Stimulated activated CD8-positive, alpha-beta memory T cell treated with anti-CD3 and anti-CD28 coated beads, Interleukin-2, amount 100 ng/mL, for 1 hour (primary cell): ENCODE measurements at places on chromosomes 7 and 10.

- DNase-seq: no peak
Measured at GRCh38 chr10:95262763-95263518, 27.9 kb downstream of the PDLIM1 start.

- no peak for DNase-seq
Measured at GRCh38 chr7:374706-375311, 84.8 kb downstream of the FOXL3 start.

DNA sequence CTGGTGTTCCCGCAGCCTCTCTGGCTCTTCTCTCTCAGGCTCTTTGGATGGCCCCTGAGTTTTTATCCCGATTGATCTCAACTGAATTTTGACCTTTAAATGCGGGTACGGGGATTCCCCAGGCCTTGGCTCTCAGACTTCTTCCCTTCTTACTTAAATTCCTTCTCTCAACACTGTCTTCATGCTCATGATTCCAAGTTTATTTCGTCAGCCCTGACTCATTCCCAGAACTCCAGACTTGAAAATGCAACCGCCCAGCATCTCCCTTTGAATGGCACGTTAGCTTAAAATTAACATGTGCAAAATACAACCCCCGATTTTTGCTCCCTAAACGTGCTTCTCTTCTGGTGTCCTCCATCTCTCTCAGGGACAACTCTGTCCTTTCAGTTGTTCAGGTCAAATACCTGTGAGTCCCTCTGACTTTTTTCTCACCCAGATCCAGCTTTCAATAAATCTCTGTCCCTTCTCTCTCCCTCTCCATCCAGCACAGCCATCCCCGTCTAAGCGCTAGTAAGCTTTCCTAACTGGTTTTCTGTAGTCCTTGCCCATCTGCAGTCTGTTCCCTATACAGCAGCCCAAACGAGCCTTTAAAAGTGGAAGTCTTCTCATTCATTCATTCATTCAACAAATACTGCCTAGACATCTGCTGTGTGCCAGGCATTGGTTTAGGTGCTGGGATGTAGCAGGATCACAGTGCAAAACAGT is 7.1 kb downstream of the HECW1 start:
- DNase-seq: no peak

DNA sequence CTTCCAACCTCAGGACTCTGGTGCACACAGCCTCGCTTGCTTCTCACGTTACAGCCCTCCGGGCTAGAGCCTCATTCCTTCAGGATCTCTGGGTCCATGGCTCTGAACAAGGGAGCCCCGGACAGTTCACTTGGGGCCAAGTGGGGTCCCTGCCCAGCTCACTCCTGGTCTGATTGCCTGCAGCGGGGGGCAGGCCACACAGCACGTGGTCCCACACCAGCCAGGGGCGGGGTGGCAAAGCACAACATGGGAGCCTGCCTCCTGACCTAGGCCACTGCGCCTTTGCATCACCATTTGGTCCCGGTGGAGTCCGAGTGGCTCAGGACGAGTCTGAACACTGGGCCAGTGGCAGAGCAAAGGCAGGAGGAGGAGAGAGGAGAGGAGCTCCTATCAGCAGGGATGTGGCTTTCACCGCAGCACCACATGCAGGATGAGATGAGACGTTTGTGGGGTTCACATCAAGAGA is 13.4 kb upstream of the CRYGN start:
- no peak for DNase-seq

DNA sequence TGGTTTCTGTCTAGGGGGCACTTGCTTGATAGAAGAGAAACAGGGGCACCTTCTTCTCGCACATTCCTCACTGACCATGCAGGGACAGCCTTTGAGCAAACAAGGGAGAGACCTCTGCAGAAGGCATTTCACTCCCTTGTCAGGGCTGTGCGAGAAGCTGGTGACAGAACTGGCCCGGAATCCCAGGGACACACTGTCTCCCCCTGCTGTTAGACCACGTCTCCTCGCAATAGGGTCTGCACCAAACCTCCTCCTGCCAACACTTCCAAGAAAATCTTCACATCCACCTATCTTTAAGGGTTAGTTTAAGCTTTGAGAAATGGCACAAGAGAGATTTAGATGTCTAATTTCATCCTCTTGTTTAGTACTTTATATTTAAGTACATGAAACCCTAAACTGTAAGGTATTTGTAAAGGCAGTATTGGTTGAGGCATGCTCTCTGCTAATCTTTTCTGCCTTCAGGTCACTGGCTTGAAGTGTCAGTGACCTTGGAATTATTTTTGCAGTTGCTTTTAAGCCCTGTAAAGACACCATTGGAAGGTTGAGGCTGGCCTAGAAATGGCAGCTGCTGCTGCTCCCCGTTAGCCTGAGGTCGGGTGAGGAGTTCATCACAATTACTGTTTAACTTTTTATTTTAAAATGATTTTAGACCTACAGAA is 37.0 kb downstream of the RBM20 start:
- no peak for DNase-seq

- no peak for DNase-seq
Measured at GRCh38 chr10:105707603-105708002, 1066.5 kb downstream of the SORCS3 start.

DNA sequence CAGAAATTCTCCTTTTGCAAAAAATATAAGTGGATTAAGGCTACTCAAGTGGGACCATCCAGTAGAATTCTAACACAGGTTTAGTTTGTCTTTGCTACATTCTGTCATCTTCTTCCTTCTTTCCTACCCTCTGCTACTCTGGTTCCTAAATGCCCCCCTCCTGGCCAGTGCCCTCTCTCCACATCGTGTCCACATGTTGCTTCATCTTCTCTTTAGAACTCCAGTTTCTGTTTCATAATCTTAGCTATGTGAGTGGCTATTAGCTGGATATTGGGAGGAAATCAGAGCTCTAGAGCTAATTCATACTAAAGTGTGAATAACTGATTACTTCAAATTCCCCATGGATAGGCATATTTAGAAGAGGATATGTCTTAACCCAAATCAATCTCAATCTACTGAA is 528.5 kb downstream of the LRMDA start:
- DNase-seq: no peak

- DNase-seq: no peak
Measured at GRCh38 chr10:132338876-132339275, 6.9 kb downstream of the LRRC27 start.

GRCh38 chr10:62454687-62455397 is 80.7 kb downstream of the ZNF365 start:
- no peak for DNase-seq

DNA sequence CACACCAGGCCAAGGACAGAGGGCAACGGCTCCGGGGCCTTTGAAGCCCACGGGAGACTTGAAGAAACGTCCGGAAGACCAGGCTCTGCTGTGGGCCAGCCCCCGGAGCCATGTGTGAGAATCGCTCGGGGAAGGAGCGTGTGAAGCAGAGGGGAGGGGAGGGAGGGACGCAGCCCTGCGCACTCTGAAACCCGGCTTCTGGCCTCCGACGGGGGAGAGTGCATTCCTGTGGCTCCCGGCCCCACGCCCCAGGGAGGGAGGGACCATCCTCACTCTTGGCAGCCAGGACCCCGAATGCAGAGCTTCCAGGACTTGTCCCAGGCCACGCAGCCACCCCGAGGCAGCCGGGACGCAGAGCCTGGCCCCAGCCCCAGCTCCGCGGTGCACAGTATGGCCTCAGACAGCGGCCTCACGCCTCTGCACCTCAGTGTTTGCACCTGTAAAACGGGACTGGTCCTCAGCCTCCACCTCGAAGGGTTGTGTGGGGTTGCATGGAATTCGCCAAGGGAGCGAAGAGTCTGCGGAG is 67.4 kb downstream of the PDGFA start:
- DNase-seq: no peak

- DNase-seq: no peak
Measured at GRCh38 chr7:98178762-98179490, 32.3 kb upstream of the BHLHA15 start.

- no peak for DNase-seq
Measured at GRCh38 chr7:96122746-96123145, 199.2 kb downstream of the SLC25A13 start.

DNA sequence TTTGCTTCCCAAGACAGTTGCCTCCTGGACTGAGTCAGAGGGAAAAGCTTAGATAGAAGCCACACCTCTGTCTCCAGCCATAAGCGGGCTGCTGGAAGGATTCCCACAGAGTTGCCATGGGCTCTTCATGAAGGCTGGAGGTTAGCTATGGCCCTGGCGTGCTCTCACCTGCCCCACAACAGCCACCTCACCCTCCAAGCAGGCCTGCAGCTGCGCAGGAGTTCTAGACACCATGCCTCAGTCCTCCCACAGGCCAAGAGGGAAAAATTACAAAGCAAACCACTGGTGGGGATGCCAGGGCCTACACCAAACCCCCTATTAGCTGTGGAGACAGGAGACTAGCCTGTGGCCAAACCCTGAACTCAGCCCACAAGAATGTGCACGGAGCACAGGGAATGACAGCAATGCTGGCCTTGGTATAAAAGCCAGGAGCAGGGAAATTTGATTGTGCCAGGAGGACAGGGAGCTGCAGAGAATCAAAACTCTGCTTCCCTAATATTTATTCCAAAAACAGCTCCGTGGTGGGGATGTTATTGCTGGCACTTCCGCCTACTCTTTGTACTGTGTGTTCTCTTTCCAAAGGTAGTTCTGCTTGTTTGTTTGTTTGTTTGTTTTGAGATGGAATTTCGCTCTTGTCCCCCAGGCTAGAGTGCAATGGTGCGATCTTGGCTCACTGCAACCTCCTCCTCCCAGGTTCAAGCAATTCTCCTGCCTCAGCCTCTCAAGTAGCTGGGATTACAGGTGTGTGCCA is 60.3 kb upstream of the STK17A start:
- no peak for DNase-seq

DNA sequence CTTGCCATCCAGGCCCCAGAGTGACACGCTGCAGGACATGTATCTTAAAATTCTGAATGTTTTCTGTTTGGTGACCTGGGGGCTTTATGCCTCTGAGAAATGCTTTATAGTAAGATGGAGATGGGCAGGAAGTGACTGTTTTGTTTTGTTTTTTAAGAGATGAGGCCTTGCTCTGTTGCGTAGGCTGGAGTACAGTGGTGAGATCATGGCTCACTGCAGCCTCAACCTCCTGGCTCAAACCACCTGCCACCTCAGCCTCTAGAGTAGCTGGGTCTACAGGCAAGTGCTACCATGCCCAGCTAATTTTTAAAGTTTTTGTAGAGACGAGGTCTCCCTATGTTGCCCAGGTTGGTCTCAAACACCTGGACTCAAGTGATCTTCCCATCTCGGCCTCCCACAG is 20.6 kb downstream of the ZNF777 start:
- DNase-seq: no peak

DNA sequence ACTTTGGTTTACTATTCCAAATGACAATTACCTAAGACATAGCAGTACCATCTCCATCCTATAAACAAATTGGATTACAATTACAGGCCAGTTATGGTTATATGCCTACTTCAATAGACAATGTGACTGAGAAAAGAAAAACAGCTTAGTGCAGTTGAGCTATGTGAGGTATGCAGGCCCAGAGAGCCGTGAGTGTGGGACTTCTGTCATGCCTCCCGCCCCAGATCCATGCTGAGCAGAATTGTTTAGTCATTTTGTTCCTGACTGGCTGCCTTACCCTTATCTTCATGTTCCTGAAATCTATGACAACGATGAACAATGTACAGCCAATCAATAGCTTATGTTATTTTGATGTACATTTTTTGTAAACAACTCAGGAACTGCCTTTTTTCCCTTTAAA is 21.7 kb downstream of the LARP4B start:
- DNase-seq: no peak

DNA sequence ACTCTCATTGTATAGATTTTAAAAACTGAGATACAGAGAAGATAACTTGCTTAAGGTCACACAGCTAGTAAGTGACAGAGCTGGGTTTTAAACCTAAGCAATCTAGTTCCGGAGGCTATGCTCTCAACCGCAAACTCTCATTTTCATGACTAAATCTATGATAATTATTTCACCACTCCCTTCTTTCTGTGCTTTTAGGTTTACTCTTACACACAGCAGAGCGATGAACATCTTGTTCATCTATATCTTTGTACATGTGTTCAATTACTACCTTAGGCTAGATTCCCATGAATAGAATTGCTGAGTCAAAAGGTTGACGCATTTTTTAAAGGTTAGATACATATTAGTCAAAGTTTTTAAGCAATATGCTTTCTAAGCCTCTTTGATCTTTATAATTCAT is 154.8 kb downstream of the CHN2 start:
- no peak for DNase-seq

GRCh38 chr7:29780346-29780745 is 26.0 kb upstream of the WIPF3 start:
- DNase-seq: no peak

GRCh38 chr7:35792472-35792871 is 8.4 kb upstream of the SEPTIN7 start:
- no peak for DNase-seq

DNA sequence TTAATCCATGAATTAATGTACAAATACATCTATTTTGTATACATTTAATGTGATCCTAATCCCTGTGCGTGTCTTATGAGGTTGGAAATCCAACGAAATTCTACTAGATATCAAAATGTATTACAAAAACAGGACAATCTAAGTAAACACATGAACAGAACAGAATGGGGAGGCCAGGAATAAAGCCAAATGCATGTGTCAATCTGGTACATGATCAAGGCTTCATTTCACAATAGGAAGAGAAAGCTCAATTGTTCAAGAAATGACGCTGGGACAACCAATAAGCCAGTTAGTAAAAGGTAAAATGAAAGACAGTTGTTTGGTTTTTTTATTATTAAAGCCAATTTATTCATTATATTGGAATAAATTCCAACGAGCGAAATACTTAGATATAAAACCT is 83.0 kb downstream of the COL13A1 start:
- no peak for DNase-seq

GRCh38 chr10:71750124-71750841 is 23.0 kb downstream of the VSIR start:
- no peak for DNase-seq

DNA sequence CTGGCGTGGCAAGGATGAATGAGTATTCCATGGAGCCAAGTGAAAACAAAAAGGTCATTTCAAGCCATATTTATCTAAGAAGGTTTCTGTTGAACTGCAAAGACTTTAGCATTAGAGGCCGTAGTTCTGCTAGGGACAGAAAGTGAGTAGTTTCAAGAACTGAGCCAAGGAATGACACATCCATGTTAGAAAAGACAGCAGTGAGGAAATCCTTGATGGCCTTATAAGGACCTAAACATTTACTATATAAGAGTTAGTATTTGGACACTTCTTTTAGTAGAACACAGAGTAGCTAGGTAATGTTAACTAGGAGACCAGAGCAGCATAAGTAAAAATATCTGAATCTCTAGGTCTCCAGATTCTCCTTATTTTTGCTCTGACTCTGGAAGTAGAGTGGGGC is 329.8 kb upstream of the SEMA3D start:
- no peak for DNase-seq
